ENCODE measurements at places on chromosomes 16 and 17.

- H3K27me3 ChIP-seq = no peaks in the 10 kb centered on the region
- DNase-seq = no peak
- no peak overlapping the region for H3K27ac ChIP-seq
- no peaks in the 10 kb centered on the region for H3K36me3 ChIP-seq
- no peak overlapping the region for H3K4me3 ChIP-seq
Observed at GRCh38 chr17:65208717-65209116, 71.5 kb downstream of the RGS9 start.

- H3K36me3 ChIP-seq = no peaks in the 10 kb centered on the region
- no peak for DNase-seq
- H3K4me1 ChIP-seq = no peaks in the 10 kb centered on the region
- H3K27me3 ChIP-seq = no peaks in the 10 kb centered on the region
Observed at GRCh38 chr17:511833-512251, 159.2 kb upstream of the RPH3AL start.

GRCh38 chr16:88049561-88050545 is 98.6 kb downstream of the BANP start:
- H3K4me1 ChIP-seq = no peaks in the 10 kb centered on the region
- H3K4me3 ChIP-seq = no peak overlapping the region
- DNase-seq = no peak
- H3K27me3 ChIP-seq = no peaks in the 10 kb centered on the region

GRCh38 chr17:78351449-78352006 is 8.3 kb downstream of the SOCS3 start:
- no peaks in the 10 kb centered on the region for H3K27me3 ChIP-seq
- H3K27ac ChIP-seq = peak overlapping the region; percentile 54
- DNase-seq = peak; percentile 97
- H3K4me1 ChIP-seq = peaks cover 48% of the 10 kb centered on the region

- H3K4me1 ChIP-seq = no peaks in the 10 kb centered on the region
- H3K36me3 ChIP-seq = no peaks in the 10 kb centered on the region
- no peak overlapping the region for H3K4me3 ChIP-seq
- DNase-seq = no peak
- H3K27ac ChIP-seq = no peak overlapping the region
Observed at GRCh38 chr16:4780235-4780634, 7.9 kb downstream of the SEPTIN12 start.

DNA sequence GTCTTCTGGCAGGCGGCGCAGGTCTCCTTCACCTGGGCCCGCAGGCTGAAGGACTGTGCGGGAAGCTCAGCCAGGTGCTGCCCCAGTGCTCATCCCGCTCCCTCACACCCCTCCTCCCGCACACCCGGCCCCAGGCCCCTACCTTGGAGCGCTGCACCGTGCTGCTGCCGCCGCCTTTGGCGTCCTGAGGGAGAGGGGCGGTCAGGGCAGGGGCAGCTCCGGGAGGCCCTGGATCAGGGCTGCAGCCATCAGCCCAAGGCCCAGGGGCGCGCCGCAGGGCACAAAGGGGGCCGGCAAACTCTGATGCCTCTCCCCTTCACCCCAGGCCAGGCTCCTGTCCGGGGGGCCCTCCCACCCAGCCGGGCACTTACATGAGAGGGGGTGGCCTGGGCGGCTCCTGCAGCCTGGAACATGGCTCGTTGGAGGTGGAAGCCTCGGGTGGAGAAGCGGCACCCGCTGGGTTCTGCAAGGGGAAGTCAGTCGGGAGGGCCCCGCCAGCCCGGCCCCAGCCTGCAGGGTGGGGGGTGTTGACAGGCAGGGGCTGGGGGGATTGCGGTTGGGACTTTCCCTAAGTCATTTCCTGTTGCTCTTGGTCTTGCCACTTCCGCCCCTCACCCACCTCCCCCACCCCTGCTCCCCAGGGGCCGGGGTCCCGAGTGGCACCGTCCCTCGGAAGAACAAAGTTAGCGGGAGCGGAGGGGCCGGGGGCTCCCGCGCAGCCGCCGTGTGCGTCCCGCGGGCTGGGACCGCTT is 863 bp downstream of the LIMD2 start:
- peak; percentile 79 for DNase-seq
- H3K4me1 ChIP-seq = no peaks in the 10 kb centered on the region
- H3K4me3 ChIP-seq = peak overlapping the region; percentile 44
- no peaks in the 10 kb centered on the region for H3K36me3 ChIP-seq

DNA sequence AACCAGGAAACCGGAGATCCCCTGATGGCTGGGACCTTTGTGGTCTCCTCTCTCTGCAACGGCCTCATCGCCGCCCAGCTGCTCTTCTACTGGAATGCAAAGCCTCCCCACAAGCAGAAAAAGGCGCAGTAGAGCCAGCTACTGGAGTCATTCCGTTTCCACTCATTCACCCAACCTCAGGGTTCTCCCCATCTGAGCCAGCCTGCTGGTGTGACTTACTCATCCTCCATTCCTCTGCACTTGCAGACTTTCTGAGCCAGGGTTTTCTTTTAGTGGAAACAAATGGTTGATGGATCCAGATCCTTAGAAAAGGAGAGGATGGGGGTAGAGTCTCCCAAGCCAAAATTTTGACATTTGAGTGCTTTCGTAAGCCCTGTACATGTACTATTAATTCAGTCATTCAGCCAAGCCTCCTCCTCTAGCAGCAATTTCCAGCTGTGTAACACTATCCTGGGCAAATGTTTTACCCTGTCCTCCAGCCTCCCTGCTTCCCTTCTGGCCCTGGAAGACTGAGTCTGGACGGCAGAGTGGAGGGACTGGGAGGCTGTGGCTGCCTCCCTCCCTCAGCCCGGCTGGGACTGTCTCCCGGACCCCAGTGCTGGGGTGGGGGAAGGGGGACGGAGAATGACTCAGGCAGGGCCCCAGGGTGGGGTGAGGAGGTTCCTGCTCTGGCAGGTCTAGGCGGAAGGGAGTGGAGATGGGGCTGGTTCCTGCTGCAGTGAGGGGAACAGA is 2.3 kb downstream of the SOX15 start:
- no peak overlapping the region for H3K4me3 ChIP-seq
- H3K27ac ChIP-seq = no peak overlapping the region
- H3K36me3 ChIP-seq = peaks cover 2% of the 10 kb centered on the region

GRCh38 chr16:19502395-19503131 is 19.3 kb downstream of the GDE1 start:
- H3K4me1 ChIP-seq = no peaks in the 10 kb centered on the region
- no peak overlapping the region for H3K27ac ChIP-seq
- no peaks in the 10 kb centered on the region for H3K27me3 ChIP-seq
- no peak overlapping the region for H3K4me3 ChIP-seq

DNA sequence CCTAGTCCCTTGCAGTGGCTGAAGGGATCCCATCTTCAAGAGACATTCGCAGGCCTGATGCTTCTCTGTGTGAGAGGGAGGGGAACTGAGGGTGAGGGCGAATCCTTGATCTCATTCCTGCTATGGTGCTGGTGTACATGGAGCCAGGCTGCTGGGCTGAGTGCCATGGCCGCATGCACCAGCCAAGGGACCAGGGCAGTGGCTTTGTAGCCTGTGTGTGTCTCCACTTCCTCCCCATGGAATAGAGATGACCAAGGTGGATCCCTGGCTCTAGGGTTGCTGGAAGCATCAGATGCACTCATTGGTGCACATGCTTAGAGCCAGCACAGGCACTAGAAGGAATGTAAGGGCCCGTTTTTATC is 195.0 kb downstream of the FOXL1 start:
- H3K4me3 ChIP-seq = no peak overlapping the region
- H3K36me3 ChIP-seq = no peaks in the 10 kb centered on the region
- no peaks in the 10 kb centered on the region for H3K4me1 ChIP-seq
- DNase-seq = no peak
- no peaks in the 10 kb centered on the region for H3K27me3 ChIP-seq

DNA sequence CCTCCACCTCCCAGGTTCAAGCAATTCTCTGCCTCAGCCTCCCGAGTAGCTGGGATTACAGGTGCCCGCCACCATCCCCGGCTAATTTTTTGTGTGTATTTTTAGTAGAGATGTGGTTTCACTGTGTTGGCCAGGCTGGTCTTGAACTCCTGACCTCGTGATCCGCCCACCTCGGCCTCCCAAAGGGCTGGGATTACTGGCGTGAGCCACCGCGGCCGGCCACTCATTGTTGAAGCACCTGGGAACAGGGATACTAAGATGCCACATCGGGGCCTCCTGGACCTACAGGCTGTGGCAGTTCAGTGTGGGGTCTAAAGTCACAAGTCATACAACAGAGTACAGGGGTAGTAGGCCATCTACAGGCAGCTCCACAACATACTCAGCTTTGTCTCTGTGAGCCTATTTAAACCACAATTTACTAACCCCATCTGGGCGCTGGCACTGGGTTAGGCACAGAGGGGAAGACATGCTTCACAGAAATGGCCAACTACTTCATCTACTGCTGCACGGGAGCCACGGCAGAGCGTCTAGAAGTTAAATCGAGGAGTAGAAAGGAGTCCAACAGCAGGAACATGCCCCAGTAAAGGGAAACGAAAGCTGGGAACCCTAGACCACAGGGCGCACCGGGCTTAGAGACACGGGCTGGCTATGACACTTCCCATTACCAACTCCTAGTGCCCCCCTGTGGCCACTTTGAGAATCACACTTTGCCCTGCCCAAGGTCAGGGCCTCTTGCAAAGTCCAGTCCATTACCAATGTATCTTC is 4.3 kb downstream of the VAMP2 start:
- peaks cover 14% of the 10 kb centered on the region for H3K36me3 ChIP-seq
- DNase-seq = peak; percentile 92
- H3K4me1 ChIP-seq = peaks cover 5% of the 10 kb centered on the region
- no peak overlapping the region for H3K4me3 ChIP-seq
- H3K27me3 ChIP-seq = no peaks in the 10 kb centered on the region
- H3K27ac ChIP-seq = peak overlapping the region; percentile 99

DNA sequence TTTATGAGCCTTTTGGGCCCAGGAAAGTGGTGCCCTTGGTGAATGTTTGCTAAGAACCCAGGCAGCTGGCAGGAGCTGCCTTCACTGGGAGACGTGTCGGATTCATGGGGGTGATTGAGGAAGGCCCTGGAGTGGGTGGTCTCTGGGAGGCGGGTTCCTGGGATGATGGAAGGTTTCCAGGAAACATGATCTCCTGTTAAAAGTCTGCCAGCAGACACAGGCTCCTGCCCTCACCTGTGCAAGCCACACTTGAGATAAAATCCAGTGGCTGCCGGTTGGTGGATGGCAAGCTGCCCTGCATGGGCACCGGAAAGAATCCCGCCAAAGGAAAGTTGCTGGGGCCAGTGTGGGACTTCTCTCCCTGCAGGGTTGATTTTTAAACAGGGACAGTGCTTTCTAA is 189.0 kb upstream of the CIBAR2 start:
- no peak for DNase-seq
- H3K4me3 ChIP-seq = no peak overlapping the region
- H3K27me3 ChIP-seq = no peaks in the 10 kb centered on the region
- no peaks in the 10 kb centered on the region for H3K36me3 ChIP-seq
- no peak overlapping the region for H3K27ac ChIP-seq
- H3K4me1 ChIP-seq = peaks cover 3% of the 10 kb centered on the region

- no peak overlapping the region for H3K4me3 ChIP-seq
- no peak overlapping the region for H3K27ac ChIP-seq
- H3K4me1 ChIP-seq = no peaks in the 10 kb centered on the region
- no peaks in the 10 kb centered on the region for H3K27me3 ChIP-seq
- DNase-seq = no peak
- H3K36me3 ChIP-seq = no peaks in the 10 kb centered on the region
Observed at GRCh38 chr17:10048629-10049350, 143.7 kb upstream of the RCVRN start.

DNA sequence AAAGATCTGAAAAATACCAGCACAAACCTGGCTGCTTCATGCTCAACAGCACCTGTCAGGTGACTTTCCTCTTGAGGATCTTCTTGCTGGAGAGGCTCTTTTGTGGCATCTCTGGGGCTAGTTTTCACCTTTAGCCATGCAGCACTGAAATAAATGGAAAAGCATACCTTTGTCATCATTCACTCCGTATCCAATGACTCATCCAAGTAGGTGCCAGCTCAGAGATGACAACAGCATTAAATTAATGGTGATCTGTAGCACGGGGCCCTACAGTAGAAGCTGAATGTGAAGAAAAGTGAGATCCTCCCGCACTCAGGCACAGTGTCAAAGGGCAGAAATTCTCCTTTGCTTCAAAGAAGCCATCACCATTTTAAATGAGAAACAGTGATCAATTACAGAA is 32.2 kb downstream of the KIAA0753 start:
- no peaks in the 10 kb centered on the region for H3K27me3 ChIP-seq
- H3K36me3 ChIP-seq = peaks cover 20% of the 10 kb centered on the region
- H3K27ac ChIP-seq = no peak overlapping the region
- H3K4me3 ChIP-seq = no peak overlapping the region
- DNase-seq = no peak

DNA sequence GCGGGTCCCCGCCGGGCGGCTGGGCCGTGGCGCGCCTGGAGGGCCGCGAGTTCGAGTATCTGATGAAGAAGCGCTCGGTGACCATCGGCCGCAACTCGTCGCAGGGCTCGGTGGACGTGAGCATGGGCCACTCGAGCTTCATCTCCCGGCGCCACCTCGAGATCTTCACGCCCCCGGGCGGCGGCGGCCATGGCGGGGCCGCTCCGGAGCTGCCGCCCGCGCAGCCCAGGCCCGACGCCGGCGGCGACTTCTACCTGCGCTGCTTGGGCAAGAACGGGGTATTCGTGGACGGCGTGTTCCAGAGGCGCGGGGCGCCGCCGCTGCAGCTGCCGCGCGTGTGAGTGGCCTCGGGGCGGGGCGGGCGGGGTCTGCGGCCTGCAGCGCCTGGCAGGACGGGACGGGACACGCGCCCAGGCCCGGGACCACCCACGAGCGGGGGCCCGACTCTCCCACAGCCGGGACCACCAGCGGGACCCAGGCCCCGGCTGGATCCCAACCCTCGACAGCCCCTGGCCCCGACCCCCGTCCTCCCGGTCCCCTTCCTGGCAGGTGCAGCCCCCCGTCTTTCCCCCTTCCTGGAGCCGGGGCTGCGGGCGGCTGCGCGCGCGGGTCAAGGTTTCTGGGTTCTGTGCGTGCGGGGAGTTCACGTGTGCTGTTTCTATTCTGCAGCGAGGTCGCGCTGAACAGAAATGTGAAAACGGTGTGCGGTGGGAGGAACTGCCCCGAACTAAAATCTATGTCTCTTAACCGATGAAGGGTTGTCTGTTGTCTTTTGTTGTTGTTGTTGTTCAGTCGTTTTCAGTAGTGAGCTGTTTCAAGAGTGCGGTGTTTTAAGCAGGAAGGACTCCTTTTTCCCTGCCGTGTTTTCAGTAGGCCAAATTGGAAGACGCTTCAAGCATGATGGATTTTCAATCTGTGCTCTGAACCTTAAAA is 705 bp downstream of the FOXK2 start:
- H3K36me3 ChIP-seq = no peaks in the 10 kb centered on the region
- H3K4me1 ChIP-seq = no peaks in the 10 kb centered on the region
- DNase-seq = no peak
- H3K27me3 ChIP-seq = no peaks in the 10 kb centered on the region

- no peak for DNase-seq
- no peak overlapping the region for H3K27ac ChIP-seq
- H3K4me1 ChIP-seq = no peaks in the 10 kb centered on the region
- no peaks in the 10 kb centered on the region for H3K27me3 ChIP-seq
- peaks cover 22% of the 10 kb centered on the region for H3K36me3 ChIP-seq
Observed at GRCh38 chr16:4850211-4850610, 2.9 kb downstream of the UBN1 start.

- no peaks in the 10 kb centered on the region for H3K27me3 ChIP-seq
- H3K4me3 ChIP-seq = no peak overlapping the region
- DNase-seq = no peak
- H3K27ac ChIP-seq = no peak overlapping the region
Observed at GRCh38 chr17:33140413-33141099, 148.9 kb downstream of the SPACA3 start.
